Ovary (tissue), 10 donors: ENCODE measurements at places on chromosomes 3 and 15. TPM values are rescaled to one million over a fixed set of nuclear protein-coding genes. Genes with fewer than 3 reads are reported as not detected.

Gene LRRIQ4
- 0.30 TPM for total RNA-seq

DNA sequence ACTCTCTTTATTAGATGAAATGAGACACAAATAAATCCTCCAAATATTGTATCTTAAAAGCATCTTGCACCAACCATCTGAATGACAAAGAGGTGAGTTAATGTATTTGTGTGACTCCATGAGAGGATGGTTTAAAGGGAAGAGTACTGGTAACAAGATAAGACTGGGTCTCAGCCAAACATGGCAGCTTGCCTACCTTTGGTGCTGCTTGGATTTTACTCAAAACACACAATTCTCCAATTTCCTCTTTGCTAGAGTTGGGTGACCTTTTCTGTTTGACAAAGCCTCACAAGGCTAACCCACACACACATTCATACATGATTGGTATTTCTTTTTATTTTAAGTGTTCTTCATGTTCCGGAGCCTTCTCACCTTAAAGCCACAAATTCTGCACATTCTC, 506.4 kb downstream of the FGF12 start:
- no peak for DNase-seq

DNA sequence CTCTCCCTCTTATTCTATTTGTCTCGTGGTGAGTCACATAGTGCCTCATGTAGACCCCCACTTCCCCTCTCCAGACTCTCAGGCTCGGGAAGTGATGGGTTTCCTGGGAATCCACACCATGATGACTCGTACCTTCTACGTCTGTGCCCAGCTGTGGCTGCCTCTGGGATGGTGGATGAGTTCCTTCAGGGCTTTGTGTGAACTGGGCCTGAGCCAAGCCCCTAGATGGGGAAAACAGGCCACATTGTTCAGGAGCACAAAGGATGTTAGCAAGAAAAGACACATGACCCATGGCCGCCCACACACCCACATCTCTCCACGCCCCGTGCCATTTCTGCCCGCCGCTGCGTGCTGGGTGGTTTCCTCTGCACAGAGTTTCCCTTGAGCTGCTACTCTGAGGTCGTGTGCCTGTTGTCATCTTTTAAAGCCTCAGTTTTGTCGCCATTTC, 10.5 kb downstream of the ISG20 start:
- no peak for DNase-seq

Gene HYAL3
- total RNA-seq: 2.6 TPM

Gene SEMA3F
- 1.9 TPM for total RNA-seq

- no peak for DNase-seq
Measured at GRCh38 chr3:55164876-55165275, 237.0 kb upstream of the LRTM1 start.

GRCh38 chr3:53269888-53270880, 14.4 kb upstream of the TKT start:
- DNase-seq: peak; percentile 78

DNA sequence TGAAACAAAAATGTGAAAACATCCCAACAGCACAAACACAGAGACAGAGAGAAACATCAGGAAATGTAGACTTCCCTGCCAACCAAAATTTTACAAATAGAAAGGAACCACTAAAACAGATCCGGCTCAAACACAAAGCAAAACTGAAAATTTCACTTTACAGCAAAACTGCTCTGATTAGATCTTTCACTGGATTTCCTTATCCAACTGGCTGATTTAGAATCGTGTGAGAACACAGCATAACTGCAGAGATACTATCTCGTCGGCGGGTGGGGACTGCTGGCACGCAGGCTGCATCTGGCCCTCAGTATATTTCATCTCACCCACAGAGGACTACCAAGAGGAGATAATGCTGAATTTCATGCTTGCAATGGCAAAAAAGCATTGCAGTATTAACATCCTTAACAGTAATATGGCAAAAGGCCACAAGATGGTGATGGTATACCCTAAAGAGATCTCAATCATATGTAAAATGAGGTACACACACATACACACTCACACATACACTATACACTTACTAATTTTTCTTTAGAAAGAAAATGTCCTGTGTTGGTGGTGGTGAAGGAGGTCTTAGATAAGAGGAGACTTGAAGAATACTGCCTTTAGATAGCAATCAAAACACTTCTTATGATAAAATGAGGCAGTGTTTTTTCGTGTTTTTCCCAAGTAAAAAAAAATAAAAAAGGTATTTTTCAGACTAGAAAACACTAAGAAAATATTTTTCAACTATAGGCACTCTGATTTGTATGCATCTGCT, 10.6 kb upstream of the LEO1 start:
- no peak for DNase-seq
